ENCODE measurements at places on chromosomes 11 and 22. TPM values are rescaled to one million over a fixed set of nuclear protein-coding genes. Genes with fewer than 3 reads are reported as not detected.

The MEI1 gene
- total RNA-seq, result 2.2 TPM

The APOBEC3G gene
- 11.6 TPM for total RNA-seq

The OR4A5 gene
- not detected for total RNA-seq

The MYBPC3 gene
- total RNA-seq, result not detected

The TRIM34 gene
- 7.1 TPM for total RNA-seq

The MMP8 gene
- total RNA-seq, result under 0.01 TPM

The KCNQ1OT1 gene
- total RNA-seq, result 6.1 TPM

The CNTF gene
- total RNA-seq, result 2.2 TPM

The MDK gene
- 11.7 TPM for total RNA-seq

The KRTAP5-8 gene
- total RNA-seq, result not detected

The MYRF gene
- 2.6 TPM for total RNA-seq

The MAJIN gene
- not detected for total RNA-seq

The MMP1 gene
- total RNA-seq, result 281 TPM

The OR10A2 gene
- not detected for total RNA-seq

The NXPE2 gene
- not detected for total RNA-seq

The MUC2 gene
- total RNA-seq, result not detected

The CSF2RB gene
- 2.6 TPM for total RNA-seq

The CCDC87 gene
- total RNA-seq, result 0.64 TPM

The ANO3 gene
- under 0.01 TPM for total RNA-seq

The PAMR1 gene
- 493 TPM for total RNA-seq

The SLC22A12 gene
- not detected for total RNA-seq

The LINC01488 gene
- total RNA-seq, result not detected

The ASCL2 gene
- not detected for total RNA-seq

The LPXN gene
- total RNA-seq, result 3.5 TPM

The GRIK4 gene
- under 0.01 TPM for total RNA-seq

The LRRC4C gene
- 0.32 TPM for total RNA-seq

The NXF1 gene
- total RNA-seq, result 28.3 TPM

The IL17RA gene
- 7.3 TPM for total RNA-seq

The TMEM121B gene
- total RNA-seq, result under 0.01 TPM

The RASD2 gene
- not detected for total RNA-seq

The MOGAT2 gene
- not detected for total RNA-seq

The OR2AG2 gene
- total RNA-seq, result 0.32 TPM

The BLID gene
- total RNA-seq, result 6.0 TPM

The USP2 gene
- total RNA-seq, result under 0.01 TPM

The SLC43A1 gene
- 9.3 TPM for total RNA-seq

The SPDYC gene
- not detected for total RNA-seq

The CSNK2A3 gene
- total RNA-seq, result 2.3 TPM

The BTBD18 gene
- total RNA-seq, result not detected

The NLRP10 gene
- 3.9 TPM for total RNA-seq

The MS4A12 gene
- total RNA-seq, result not detected

The FAM181B gene
- total RNA-seq, result not detected

The PRG2 gene
- not detected for total RNA-seq

The GLYAT gene
- total RNA-seq, result not detected

The VWCE gene
- 2.2 TPM for total RNA-seq

The ZBTB44 gene
- 41.5 TPM for total RNA-seq

The OR2D2 gene
- total RNA-seq, result 0.86 TPM

The CCDC83 gene
- not detected for total RNA-seq

The LZTR1 gene
- 55.1 TPM for total RNA-seq

The KIRREL3 gene
- total RNA-seq, result 9.9 TPM

The KDM4D gene
- total RNA-seq, result 0.97 TPM

The KCNJ11 gene
- total RNA-seq, result not detected

The MRPL11 gene
- 38.0 TPM for total RNA-seq

The AHNAK gene
- total RNA-seq, result 514 TPM

The API5 gene
- total RNA-seq, result 85.0 TPM

Measured in fibroblast of villous mesenchyme (primary cell).